Left forelimb (tissue), 1 donor: ENCODE measurements at places on chromosomes 16 and 17.

DNA sequence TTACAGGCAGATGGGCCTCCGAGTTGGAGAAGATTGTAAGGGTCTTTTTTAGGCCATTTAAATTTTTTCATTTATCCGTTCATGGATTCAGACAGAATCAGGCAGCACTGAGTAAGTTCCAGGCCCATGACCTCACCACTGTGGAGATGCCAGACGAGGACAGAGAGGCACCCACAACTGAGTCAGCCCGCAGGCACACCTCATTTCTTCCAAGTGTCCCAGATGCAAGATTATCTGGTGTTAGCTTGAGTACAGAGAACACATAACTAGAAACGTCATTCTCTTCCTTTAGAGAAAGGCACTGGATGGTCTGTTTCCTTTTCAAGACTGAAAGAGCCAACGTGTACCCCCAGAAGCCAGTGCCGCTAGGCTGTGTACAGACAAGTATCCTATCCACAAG is 16.9 kb downstream of the CLEC16A start:
- DNase-seq = no peak

GRCh38 chr17:79341222-79341780 is 266.7 kb downstream of the ENGASE start:
- no peak for DNase-seq

DNA sequence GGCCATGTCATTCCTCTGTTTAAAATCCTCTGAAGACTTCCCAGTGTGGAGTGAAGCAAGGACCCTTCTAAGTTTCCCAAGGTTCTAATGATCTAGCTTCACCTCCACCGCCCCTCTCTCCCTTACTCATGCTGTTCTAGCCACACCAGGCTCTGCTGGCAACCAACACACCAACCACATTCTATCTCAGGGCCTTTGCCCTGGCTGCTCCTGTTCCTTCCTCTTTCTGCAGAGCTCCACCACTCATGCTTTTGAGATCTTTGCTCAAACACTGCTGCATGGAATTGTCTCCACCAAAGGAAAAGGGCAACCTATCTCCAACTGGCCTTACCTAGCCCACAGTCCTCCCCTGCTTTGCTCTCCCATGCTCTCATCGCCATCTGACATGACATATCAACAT is 128.7 kb downstream of the XYLT1 start:
- DNase-seq = no peak

DNA sequence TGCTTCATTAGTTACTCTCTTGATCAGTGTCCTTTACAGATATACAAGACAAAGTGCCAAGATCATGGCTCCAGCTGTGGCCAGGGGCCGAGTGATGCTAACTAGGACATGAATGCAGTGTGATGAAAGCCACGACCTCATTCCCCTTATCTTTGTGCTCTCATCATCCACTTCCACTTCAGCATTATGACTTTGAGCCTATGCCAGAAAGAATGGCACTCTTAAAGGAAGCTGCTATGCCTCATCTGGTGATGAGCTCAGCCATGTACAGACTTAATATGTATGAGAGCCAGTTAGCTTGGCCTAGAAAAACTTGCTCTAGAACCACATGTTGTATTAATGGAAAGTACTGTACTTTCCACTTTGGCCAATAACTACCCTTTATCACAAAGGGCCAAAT is 179.1 kb downstream of the TOX3 start:
- no peak for DNase-seq

DNA sequence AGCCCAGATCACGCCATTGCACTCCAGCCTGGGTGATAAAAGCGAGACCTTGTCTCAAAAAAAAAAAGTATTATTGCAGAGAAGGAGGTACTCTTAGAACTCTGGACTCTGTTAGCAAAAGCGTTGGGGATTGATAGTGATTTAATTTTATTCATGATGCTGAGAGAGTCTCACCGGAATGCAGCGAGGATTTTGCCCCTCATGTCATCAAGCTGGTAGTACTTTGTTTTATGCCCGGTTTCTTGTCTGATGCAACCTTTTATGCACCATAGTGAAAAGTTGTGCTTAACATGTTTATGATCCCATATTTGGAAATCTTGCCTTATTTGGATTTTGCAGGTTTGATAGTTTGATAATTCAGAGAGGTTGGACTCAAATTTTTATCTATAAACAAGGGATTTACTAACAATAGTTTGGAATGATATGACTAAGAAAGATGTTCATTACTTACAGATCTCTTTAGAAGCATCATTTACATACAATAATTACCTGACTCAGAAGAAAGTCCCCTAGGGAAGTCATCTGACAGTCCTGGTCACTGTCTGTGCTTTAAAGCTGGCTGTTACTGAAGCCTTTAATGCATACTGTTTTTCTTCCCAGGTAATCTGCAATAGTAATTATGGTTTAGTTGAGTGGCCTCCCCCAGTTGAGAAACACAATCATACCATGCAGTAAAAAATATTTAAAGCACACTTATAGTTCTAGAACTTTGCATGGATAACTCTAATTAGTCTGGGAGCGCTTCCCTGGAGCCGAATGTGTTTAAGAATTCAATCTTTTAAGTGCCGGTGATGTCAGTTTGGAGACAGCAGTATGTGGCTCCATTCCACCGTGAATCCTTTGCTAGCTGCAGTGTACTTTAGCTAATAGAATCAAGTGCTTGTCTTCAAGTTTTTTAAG is 120.9 kb downstream of the PRKCA start:
- no peak for DNase-seq

- no peak for DNase-seq
Observed at GRCh38 chr16:17245776-17246175, 225.0 kb downstream of the XYLT1 start.

DNA sequence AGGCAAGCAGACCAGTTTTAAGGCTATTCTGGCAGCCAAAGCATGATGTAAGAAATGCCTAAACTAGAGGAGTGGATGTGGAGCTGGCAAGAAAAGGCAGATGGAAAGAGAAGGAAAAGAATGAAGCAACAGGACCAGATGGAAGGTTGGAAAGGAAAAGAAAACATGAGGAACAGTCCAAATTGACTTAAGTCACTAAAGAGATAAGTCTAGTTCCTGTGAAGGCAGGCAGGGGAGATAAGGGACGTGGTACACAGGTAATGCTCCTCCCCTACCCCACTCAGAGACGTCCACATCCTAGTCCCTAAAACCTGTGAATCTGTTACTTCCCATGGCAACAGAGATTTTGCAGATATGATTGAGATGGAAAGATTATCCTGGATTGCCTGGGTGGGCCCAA is 43.5 kb downstream of the TEX2 start:
- no peak for DNase-seq

GRCh38 chr16:49498666-49499413 is 125.2 kb downstream of the C16orf78 start:
- peak; percentile 44 for DNase-seq

DNA sequence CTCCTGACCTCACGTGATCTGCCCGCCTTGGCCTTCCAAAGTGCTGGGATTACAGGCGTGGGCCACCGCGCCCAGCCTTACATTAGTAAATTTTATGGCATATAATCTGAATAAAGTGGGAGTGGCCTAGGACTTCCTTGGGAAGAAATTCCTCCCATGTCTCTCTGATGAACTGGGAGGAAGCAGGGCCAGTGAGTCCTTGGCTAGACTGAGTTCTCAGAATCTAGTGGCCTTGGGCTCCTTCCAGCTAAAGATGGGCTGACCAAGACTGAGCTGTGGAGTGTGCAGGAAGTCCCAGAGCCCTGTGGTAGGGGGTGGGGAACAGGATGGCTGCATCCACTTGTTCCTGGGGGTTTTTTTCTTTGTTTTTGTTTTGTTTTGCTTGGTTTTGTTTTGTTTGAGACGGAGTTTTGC is 10.0 kb upstream of the NAGLU start:
- no peak for DNase-seq

DNA sequence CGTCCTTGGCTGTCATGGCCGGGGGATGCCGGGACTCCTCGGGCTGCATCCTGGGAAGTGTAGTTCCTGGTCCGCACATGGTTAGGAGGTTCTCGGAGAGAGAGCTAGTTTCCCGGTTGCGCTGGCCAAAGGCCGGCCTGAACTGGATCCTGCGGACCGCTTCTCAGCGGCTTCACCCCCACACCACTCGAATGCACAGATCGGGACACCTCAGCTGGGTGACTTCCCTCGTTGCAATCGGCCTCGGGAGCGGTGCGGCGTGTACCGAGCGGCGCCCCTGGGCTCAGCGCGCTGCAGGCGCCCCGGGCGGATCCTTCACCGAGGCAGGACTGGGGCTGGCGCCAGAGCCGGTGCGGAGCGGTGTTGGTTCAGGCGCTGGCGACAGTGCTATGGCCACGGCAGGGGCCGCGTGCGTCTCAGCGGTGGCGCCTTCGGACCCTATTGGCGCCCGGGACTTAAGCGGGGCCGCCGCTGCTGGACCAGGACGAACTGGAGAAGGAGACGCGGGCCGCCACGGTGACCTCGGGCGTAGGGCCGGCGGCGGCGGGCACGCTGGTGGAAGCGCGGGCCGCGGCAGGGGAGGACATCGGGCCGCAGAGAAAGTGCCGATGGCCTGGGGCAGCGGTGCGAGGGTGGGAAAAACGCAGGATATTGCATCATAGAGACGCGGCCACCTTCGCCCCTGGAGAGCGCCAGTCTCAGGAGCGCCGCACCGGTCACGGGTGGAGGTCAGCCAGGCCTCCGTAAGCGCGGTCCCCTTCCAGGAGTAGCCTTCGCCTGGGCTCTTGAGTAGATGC is 11.4 kb downstream of the ZNF629 start:
- peak; percentile 91 for DNase-seq

GRCh38 chr17:70945386-70945785 is 776.1 kb downstream of the KCNJ2 start:
- DNase-seq = no peak

DNA sequence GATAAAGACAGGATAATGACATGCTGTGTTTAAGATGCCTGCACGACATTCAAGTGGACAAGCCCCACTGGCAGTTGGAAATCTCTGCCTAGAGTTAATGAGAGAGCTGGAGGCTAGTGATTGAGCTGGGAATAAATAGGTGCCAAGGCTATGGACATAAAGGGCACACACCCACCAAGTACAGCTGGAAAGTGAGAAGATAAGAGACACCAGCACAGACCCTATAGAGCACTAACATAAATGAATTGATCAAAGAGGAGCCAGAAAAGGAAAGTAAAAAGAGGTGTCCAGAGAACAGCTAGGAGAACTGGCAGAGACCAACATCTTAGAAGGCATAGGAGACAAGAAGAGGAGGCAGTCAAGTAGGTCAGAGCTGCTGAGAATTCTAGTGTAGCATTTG is 101.2 kb downstream of the YPEL2 start:
- DNase-seq = no peak

- DNase-seq = no peak
Observed at GRCh38 chr17:8563981-8564602, 66.4 kb downstream of the MYH10 start.

GRCh38 chr16:62225675-62226074 is 189.4 kb upstream of the CDH8 start:
- no peak for DNase-seq
